Stimulated activated CD4-positive, alpha-beta T cell treated with anti-CD3 and anti-CD28 coated beads, Interleukin-1b, Interleukin-23, amount 100 ng/mL, for 48 hours (primary cell): ENCODE measurements at places on chromosomes 3 and 15.

DNA sequence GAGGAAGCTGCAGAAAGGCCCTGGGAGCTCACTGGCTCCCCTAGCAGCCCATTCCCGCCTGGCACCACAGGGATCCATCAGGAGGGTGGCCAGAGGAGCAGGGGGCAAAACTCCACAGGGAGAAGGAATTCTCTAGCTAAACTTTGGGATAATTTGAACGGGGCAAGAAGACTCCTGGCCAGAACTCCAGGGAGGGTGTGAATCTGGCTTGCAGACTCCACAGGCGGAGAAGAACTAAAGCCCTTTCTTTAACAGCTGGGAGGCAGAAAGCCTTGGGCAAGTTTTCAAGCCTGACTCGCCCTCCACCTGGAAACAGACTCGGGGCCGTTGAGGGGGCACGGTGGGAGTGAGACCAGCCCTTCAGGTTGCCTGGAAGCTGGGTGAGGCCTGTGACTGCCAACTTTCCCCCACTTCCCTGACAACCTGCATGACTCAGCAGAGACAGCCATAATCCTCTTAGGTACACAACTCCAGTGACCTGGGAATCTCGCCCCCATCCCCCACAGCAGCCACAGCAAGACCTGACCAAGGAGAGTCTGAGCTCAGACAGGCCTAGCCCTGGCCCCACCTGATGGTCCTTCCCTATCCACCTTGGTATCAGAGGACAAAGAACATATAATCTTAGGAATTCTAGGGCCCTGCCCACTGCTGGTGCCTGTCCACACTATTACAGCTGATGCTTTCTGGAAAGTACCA lies 28.6 kb downstream of the SLC27A2 start:
- no peak for DNase-seq

GRCh38 chr3:192917028-192917403 lies 640 bp downstream of the MB21D2 start:
- no peak for DNase-seq

- DNase-seq: peak; percentile 74
Measured at GRCh38 chr3:47009225-47010110, 30.0 kb downstream of the NBEAL2 start.

GRCh38 chr15:73715417-73715816 lies 31.2 kb downstream of the CD276 start:
- DNase-seq: no peak

DNA sequence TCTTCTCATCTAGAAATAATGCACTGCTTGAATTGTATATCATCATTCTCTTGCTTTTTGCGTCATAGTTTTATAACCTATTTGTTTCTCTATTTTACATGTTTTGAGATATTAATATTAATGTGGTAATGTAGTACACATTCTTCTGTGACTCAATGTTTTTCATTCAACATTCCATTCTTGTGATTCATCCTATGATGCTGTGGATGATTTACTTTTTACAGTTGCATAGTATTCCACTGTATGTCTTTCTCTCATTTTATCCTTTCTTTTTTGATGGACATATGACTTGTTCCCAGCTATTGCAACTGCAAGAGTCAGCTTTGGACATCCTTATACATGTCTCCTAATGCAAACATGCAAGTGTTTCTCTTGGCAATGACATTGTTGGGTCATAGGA lies 20.6 kb upstream of the VEPH1 start:
- no peak for DNase-seq

DNA sequence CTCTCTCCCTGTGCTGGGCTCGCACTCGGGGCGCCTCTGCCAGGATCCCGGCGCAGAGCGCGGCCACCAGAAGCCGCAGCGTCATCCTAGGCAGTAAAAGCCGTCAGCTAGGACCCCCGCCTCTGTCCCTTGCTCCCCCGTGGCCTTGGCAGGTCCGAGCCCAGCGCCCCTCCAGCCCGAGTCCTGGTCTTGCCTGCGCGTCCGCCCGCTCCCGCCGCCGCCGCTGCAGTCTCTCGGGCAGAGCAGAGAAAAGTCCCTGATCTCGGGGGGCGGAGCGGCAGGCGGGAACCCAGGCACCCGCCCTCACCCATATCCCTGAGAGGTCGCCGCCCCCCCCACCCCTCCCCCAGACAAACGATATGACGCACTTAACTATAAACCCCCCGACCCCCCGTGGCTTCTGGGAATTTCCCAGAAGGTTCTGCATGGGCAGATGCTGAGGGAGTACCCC lies at the start of gene COL7A1:
Gene COL7A1 (minus strand): TSS at position 255 of the 451 bp plus-strand sequence. CDS start 170 bp downstream, at position 85.
- no peak for DNase-seq

- no peak for DNase-seq
Measured at GRCh38 chr15:77840991-77841775, 208.5 kb upstream of the LINGO1 start.

DNA sequence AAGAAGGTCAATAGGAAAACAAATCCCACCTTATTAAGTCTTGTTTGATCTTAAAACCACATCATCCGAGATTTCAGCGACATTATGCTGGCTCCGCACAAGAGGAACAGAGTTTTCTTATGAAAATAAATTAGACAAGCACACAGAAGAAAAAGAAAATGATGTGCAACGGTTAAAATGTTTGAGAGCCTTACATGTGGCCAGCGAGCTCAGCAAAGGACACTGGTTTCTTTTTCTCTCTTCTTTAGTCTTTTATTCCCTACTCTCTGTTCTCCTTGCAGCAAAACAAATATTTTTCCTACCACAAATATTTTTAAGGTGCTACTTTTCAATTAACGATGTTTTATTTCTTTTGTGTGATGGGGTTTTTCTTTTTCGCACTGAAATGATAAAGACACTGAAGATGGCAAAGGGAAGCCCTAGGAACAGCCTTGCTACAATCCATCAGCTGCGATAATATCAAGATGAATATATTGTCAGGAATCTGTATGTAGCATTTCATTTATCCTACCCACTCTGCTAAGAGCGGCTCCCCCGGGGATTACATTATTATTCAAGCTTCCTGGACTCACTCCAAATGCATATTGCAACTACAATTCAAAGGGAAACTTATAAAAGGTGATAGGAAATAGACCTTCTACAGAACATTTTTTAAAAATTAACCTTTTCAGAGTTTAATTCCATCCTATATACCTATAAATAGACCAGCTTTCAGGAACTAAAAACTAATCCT lies 72.9 kb downstream of the ANXA2 start:
- no peak for DNase-seq

DNA sequence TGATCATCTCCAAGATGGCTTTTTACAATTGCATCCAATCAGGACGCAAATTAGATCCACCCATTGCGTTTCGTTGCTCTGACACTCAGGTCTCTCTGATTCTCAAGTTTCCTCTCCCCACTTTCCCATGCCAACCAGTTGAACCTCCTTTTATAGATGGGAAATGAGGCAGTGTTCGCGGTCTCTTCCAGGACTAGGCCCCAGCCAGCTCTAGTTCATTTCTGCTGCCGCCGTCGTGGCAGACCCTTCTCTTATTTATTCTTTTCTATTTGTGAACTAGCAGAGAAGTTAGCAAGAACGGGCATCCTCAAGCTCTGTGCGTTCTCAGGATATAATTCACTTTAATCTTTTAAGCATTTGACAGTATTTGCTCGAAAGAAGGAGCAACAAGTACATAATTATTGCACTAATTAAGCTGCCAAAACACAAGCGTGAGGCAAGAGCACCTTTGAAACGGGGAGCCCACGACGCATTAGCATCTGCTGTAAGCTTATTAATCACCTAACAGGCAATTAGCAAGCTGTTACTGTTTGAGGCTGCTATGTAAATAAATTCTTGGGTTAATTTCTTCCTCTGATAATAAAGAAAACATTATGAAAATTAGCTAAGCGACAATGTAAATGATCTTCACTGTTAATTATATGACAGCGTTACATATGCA lies 246.4 kb upstream of the TLE3 start:
- no peak for DNase-seq

GRCh38 chr3:18669374-18669773 lies 244.2 kb upstream of the SATB1 start:
- DNase-seq: peak; percentile 68

GRCh38 chr15:94164202-94164807 lies 67.1 kb upstream of the MCTP2 start:
- DNase-seq: peak; percentile 58

DNA sequence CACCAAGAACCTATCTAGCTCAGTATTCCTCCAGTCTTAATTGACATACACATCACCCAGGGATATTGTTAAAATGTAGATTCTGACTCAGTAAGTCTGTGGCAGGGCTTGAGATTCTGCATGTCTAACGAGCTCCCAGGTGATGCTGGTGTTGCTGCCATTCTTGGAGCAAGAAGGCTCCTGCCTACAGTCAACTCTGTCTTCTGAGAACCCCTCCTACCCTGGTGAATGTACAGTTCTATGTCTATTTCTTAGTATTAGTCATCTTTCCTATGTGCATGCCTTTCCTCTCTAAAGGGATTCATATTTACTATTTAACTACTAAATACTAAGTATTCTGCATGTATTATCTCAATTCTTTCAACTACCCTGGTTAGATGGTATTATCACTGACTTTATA lies 268.7 kb downstream of the EDEM1 start:
- no peak for DNase-seq
